Right renal pelvis (tissue), 4 donors: ENCODE measurements at places on chromosomes 1 and 21.

GRCh38 chr21:37463083-37463801 lies 96.7 kb downstream of the DYRK1A start:
- DNase-seq, result no peak

DNA sequence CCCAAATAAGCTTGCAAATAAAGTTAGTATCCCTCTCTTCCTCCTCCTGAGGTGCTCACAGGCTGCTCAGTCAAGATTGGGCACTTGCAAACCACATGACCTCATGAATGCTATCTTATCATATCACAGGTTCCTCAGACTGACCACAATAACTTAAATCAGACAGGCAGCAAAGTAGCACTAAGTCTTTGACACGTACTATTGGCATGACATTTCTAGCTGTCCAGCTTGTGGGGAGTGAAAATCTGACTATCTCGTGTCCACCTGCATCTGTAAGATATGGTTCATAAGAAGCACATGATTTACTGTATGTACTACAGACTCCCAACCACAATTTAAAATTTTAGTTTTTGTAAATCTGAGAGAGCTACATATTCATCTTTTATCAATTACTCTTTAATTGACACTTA lies 58.0 kb upstream of the GFI1 start:
- DNase-seq, result no peak

GRCh38 chr1:7616076-7616832 lies 154.8 kb upstream of the VAMP3 start:
- peak; percentile 40 for DNase-seq

DNA sequence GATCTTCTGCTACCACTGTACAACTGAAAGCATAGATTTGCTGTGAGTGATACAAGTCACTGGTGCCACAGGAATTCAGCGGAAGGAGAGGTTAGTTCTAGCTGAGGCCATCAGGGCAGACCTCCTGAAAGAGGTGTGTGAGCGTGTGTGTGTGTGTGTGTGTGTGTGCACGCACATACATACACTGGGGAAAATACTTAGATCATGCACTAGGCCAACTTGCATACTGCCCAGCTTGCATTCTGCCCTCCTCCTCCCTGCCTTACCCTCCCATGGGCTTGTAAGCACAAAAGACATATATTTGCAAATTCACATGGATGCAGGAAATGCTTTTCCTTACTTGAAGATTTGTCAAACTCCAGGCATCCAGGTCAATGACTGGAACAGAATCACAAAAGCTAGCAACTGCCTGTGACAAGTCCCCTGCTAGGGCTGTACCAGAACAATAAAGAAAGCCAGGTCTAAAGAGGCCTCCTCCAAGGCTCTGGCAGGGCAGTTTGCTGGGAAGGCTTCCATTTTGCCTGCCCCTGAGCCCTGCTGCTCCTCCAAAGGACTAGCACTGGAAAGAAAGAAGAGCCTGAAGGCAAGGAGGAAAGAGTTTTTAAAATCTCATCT lies 23.2 kb downstream of the PLEKHA6 start:
- no peak for DNase-seq

DNA sequence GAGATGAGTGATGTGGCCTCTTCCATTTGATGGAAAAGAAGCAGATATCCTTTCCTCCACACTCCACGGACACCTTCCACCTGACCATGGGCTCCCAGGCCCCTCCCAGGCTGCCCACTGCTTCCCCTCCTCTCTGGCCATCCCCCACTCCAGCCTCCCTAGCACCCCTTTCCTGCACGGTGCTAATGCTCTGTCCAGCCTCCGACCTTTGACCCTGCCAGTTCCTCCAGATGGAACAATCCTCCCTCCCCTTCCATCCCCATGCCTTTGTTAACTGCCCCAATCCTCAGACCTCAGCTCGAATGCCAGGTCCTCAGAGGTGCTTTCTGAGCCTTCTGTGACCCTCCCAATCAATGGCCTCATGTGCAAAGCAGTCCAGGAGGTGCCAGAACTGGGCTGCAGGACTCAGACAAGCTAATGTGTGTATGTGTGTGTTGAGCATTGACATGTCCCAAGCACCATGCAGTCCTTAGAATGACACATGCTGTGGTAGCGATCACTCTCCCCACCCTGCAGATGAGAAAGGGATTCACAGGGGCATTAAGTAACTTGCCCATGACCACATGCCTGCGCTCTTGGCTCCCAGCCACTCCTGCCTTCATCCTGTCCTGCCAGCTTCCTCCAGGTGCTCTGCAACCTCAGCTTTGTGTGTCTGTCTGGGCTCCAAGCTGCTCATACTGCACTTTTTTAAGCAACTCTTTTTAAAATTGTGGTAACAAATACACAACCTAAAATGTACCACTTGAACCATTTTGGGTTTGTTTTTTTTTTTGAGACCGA lies 63.5 kb upstream of the EDN2 start:
- no peak for DNase-seq

- no peak for DNase-seq
These were observed 48.1 kb upstream of the GOLT1A start for GRCh38 chr1:204261746-204262505.

DNA sequence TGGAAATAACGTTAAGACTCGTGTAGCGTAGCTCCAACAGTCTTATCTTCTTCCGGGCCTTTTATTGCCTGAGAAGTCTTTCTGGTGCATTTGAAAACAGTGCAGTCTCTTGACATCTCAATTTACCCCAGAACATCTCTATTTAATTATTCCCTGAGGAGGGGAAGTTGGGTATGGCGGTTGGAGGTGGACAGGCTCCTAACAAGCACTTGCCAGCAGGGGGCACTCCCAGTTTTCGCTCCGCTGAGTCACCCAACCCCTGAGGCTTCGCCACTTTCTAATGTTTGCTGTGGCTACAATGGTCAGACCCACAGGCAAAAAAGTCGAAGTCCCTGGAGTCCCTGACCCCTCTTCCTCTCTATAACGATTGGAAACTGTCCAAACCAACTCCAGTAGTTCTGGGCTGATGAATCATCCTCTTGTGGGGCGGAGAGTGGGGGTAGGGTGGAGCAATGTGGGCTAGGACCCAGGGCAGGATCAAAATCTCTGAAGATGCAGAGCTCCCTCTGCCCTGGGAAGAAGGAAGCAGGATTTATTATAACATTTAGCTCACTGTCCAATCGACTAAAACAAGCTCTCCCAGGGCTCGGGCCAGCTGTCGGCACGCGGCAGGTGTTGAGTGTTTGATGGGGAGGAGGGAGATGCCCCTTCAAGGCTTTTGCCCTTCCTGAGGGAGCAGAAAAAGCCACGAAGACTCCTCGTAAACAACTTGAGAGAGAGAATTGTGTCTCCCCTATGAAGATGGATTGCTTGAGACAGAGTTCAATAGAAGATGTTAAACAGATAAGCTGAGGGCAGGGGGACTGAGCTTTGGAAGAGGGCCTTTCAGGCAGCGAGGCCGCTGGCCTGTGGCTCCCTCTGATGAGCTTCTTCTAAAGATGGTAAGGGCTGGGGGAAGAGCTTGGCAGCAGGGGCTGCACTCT lies 85.7 kb downstream of the BRINP2 start:
- peak; percentile 40 for DNase-seq

DNA sequence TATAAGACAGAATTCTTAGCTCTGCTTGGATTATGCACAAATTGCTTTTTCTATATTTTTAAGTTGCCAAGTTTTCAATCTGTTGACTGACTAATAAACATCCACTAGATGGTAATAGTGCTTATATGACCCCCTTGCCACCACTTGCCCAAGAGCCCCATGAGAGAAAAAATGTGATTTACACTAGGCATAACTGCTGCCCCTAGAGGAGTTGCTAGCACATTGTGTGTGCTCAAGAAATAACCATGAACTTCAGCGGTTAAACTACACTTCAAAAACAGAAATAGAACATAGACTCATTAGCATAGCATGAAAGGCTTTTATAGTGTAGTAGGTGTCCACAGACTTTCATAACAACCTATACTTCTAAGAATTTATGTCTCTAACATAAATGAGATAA lies 61.4 kb downstream of the BRINP3 start:
- DNase-seq, result no peak

- DNase-seq, result no peak
These were observed 634.6 kb downstream of the SMYD3 start for GRCh38 chr1:245872475-245872874.

DNA sequence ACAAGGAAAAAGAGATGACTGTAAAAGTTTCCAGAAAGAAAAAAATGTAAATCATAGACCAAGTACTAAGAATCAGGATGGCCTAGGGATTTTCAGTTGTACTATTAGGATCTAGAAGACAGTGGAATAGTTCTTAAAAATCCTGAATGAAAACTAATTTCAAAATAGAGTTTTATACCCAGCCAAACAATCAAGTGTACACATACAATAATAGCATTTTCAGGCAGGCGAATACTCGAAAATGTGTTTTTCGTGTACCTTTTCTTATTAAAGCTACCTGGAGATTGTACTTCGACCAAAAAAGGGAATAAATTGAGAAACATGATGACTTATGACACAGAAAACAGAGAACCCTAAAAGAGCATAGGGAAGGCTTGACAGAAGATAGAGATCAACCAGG lies 118.6 kb downstream of the SDCCAG8 start:
- no peak for DNase-seq

DNA sequence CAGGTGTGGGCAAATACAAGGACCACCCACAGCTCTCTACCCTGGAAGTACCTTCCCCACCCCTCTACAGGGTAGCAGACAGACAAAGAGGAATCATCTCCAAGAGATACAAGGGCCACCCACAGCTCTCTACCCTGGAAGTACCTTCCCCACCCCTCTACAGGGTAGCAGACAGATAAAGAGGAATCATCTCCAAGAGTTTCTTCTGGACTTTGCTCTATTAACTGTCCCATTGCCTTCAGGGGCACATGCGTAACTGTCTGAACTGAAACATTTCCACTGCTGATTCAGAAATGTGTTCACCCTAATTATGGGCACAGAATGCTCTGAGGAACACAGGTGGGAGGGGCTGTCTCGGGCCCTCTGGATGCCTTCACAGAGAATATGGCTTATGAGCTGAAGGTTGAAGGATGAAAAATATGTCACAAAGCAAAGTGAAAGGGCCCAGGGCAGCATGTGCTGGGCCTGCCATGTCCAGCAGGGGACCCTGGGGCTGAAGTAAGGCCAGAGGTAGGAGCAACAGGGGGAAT lies 43.9 kb downstream of the ZNF281 start:
- DNase-seq, result no peak

DNA sequence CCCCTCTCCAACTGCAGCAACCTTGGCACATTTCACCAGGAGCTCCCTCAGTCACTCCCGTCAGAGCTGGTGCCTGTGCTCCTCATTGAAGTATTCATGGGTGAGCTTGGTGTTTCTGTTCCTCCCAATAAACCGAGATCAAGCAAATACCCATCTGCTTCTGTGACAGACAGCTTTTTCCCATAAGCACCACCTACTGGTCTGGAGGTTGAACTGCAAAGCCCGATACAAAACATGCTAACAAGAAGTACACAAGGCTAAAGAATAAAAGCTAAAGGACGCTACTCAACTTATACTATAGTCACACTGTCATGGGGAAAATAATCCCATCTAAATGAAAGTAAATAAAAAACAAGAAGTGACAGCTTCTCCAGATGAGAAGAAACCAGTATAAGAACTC lies 111.9 kb upstream of the C21orf91 start:
- DNase-seq, result no peak

- no peak for DNase-seq
These were observed 864.3 kb upstream of the ADAMTS5 start for GRCh38 chr21:27831177-27831576.

- no peak for DNase-seq
These were observed 15.8 kb upstream of the CYB5R1 start for GRCh38 chr1:202982715-202983430.

GRCh38 chr1:96558635-96559034 lies 162.9 kb upstream of the PTBP2 start:
- DNase-seq, result no peak

- no peak for DNase-seq
These were observed 237.3 kb downstream of the RHOU start for GRCh38 chr1:228972576-228972975.

- DNase-seq, result no peak
These were observed 6.3 kb upstream of the PTP4A2 start for GRCh38 chr1:31944205-31945089.

DNA sequence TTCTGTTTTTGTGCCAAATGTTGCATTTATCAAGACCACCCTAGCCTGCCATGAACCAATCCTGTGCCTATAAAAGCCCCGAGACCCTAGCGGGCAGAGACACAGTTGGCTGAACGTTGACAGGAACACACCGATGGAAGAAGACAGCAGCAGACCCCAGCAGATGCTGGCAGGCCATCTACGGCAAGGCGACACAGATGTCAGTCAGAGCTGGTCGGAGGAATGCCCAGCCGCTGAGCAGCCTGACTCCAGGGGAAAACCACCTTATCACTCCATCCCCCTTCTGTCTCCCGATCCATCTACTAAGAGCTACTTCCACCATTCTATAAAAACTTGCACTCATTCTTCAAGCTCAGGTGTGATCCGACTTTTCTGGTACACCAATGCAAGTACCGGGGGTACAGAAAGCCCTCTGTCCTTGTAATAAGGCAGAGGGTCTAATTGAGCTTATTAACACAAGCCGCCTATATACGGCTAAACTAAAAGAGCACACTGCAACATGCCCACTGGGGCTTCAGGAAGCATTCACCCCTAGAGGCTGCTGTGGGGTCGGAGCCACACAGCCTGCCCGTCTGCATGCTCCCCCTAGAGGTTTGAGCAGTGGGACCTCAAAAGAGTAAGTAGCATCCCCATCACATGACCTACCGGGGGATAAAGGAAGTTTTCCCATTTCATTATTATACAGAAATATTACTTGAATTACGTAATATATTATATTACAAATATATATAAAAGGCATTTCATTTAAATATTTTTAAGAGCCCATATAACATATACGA lies 1156.3 kb upstream of the B3GALT2 start:
- DNase-seq, result no peak

GRCh38 chr1:193937308-193937707 lies 750.9 kb upstream of the B3GALT2 start:
- no peak for DNase-seq

DNA sequence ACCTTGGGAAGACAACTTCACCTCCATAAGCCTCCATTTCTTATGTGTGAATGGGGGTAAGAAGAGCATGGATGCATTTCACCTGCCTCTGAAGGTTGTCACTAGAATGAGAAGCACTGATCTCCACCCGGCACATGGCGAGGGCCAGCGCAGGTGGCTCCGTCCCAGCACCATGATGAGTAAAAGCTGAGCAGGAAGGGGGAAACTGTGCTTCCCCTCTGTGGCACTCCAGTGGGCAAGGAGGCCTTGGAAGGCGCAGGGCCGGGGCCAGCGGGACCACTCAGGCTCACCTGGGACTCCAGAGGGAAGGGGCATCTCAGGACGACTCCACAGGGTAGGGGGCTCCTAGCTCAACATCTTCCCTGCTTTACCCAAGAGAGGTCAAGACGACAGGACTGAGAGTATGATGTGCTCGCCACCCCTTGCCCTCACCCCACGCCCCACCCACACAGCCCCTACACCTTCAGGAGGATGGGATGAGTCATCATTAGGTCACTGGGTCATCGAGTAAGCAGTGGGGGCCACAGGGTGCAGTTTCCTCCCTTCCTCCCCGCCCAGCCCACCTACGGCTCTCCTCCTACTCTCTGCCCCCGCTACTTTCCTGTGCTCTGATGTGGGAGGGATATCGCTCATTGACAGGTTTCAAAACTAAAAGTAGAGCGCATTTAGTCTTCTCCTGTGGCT lies 112.1 kb downstream of the HIVEP3 start:
- DNase-seq, result no peak
